Osteoblast (primary cell): ENCODE measurements at places on chromosomes 7 and 10.

DNA sequence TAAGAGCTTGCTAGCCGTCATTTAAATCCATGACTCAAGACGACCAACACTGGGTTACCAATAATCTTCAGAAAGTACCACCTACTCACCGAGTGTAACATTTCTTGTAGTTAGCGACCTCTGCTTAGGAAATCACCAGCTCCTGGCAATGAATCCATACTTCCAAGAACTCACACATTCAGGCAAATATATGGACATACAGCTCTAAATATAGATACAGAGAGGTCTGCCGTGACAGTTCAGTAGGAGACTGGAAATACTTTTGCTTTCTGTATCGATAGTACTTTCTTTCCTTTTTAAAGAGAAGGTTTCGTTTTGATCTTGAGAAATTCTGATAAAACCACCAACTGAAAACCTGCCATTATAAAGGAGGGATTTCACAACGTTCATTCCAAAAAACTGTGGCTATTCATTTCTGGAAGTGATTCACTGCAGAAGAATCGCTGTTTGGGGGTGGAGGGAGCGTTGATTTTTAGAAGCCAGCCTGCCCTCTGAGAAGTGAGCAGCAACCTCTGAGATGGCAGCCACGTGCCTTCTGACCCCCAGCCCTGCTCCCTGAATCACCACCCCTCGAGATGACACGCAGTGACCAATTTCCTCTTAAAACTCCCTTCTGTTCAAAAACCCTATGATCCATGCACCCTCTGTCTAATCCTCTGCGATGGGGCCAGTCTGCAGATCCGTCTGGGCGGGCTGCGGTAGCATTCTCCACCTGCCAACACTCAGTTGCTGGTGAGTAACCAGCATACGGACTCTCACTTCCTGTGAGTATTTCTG lies 179.0 kb upstream of the KLF14 start:
- DNase-seq = no peak

- no peak for DNase-seq
Observed at GRCh38 chr7:127803626-127804025, 151.6 kb downstream of the SND1 start.

DNA sequence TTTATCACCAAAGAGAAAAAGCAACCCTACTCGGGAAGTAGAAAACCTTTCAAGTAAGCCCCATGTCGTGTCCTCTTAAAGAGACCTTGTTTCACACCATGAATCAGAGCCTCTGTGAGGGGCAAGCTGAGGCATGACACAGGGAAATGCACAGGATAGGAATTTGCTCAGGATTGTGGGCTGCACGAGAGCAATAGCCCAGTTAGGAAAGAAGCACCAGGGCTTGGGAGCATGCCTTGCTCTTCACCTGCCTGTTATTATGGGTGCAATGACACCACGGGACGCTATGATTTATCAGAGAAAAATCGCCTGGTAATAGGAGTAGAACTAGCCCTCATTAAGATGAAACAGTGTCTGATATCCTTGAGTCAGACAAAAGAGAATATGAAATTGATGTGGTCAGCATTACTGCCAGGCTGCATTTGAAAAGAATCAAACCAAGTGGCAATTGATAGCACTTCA lies 562.9 kb upstream of the NRP1 start:
- DNase-seq = no peak

DNA sequence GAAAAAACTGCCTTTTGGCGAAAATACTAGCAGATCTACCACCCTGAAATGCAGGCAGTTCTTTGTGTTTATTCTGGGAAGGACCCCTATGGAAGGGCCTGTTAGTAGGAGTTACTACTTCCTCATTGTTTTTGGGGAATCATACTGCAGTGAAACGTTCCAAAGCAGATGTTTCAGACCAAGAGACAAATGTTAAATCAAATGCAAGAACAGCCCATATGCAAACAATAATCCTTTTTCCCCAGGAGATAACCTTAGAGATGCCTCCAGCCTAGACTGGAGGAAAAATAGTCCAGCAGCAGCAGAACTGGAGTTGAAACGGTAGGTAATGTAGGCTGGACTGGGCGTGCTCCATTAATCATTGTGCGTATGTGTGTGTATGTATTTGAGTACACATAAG lies 65.9 kb upstream of the VWDE start:
- DNase-seq = no peak

DNA sequence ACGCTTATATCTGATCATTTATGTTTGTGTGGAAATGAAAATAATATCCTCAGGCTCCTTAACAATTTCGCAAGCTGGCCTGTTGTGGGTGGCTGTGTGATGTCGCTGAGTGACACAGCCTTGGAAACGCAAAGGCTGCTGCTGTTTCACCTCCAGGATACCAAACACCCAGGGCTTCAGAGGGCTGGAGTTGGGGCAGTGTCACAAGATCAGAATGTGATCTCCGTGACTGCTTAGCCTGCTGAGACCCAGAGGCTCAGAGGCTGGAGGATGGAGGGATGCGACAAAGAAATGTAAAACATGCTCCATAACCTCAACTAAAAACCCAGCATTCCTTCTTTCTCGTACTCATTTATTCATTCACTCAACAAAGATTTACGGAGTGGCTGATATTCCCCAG lies 37.2 kb upstream of the BMPER start:
- DNase-seq = peak; percentile 69

GRCh38 chr10:12103802-12104201 lies 25.7 kb upstream of the SEC61A2 start:
- peak; percentile 10 for DNase-seq

GRCh38 chr10:95646160-95646559 lies 10.4 kb downstream of the ALDH18A1 start:
- no peak for DNase-seq

DNA sequence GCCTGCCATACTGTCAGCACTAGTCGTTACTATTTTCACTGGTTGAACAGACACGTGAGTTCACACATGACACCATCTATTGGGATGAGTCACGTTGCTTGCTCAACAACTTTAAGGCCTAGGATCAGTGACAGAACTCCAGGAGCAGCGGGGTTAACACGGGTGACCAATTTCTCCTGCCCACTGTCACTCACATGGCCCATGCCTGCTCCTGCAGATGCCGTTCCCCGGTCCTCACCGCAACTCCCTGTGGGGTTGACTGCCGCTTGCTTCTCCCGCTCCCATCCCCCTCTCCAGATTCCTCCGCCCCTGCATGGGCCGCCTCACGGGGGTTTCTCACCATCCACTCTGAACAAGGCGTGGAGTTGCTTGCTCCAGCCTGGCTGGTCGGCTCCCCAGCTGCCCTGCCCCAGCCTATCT lies 128.2 kb downstream of the TAX1BP1 start:
- DNase-seq = no peak

DNA sequence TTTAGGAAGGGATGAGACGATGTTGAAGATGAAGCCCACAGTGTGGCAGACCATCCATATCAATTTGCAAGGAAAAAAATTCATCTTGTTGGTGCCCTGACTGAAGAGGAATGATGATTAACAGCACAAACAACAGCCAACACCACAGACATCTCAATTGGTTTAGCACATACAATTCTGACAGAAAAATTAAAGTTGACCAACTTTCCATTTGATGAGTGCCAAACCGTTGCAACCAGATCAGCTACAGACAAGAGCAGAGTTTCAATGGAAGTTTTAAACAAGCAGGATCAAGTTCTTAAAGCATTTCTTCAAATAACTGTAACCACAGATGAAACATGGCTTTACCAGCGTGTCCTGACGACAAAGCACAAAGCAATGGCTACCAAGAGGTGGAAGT lies 132.4 kb upstream of the DNAJB12 start:
- DNase-seq = no peak

DNA sequence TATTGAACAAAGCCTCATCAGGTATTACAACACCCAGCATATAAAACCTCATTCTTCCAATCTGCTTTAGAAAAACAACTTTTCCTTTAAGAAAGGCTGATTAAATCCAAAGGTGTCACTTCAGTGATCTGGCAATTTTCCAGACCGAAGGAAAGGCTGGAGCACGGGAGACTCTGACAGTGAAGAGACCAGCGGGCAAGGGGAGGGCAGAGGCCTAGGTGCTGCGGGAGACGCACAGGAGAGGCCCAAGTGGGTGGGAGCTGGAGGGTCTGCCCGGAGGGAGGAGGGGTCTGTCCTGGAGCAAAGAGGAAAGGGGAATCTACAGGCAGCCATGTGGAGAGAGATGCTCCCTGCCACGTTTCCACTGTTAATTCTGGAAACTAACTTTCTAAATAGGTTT lies 24.3 kb upstream of the PPP2R2D start:
- no peak for DNase-seq

- peak; percentile 83 for DNase-seq
Observed at GRCh38 chr7:149310113-149310836, 48.3 kb downstream of the ZNF783 start.
